Suppressor macrophage (primary cell): ENCODE measurements at places on chromosomes 12 and 14.

DNA sequence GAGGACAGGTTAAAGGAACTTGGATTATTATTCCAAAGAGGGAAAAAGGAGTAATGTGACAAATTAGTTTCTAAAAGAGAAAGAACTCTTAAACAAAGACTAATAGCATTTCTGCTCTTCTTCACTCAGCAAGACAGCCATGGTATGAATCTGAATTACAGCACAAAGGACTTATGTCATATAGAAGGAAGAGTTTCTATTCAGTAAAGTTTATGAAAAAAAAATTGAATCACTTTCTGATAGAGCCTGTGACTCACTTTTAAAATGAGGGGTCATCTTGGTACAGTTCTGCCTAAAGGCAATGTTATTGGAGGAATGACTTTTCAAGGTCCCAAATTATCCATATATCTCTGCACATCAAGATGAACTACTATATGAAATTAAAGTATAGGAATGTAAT lies 101.7 kb downstream of the DUSP6 start:
- no peak for DNase-seq

- no peak for DNase-seq
Observed at GRCh38 chr12:131912518-131913274, 16.4 kb upstream of the PUS1 start.

DNA sequence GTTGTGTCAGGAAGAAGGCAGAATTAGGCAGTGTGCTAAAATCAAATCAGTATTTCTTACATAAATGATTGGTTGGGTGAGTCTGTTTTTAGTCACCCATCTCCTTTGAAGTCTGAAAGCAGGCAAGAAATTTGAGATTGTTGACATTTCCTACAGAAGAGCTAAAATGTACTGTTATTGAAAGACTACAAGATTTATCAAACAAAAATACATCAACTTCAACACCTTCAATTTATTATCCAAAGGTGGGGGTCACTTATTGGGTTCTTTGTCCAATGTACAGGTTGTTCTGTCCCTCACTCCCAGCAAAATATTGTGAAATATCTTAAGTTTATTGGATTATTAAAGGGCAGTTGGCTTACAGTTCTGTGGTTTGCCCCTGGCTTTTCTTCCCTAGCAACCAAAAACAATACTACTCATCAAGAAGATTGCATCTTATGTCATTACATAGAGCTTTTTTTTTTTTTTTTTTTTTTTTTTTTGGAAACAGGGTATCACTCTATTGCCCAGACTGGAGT lies 20.6 kb upstream of the PKP2 start:
- DNase-seq = no peak

- DNase-seq = no peak
Observed at GRCh38 chr14:68888883-68889282, 90.2 kb downstream of the ACTN1 start.

- DNase-seq = peak; percentile 98
Observed at GRCh38 chr12:98644712-98645571, at the start of the genes APAF1 and IKBIP. Gene APAF1 (plus strand): TSS chr12:98645290. CDS start chr12:98648360, 3,070 bp downstream. Gene IKBIP (minus strand): TSS chr12:98644788. CDS start chr12:98644701, 87 bp downstream.

GRCh38 chr14:23555533-23555881 lies 564 bp upstream of the THTPA start:
- no peak for DNase-seq

DNA sequence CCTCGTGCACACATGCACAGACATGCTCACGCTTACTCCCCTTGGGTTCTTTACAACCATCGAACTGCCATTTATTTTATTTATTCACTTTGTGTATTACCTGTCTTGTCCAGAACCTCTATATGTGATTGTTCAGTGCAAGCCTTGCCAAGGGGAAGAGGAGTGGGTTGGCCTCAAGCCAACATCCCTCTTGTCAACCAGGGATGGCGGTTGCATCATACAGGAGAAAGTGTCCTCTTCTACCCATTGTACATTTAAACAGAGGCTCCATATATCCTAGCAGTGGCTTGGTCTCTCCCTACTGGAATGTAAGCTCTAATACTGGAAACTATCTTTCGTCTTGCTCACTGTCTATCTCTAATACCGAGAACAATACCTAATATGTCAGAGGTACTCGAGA lies 108.4 kb downstream of the C12orf42 start:
- no peak for DNase-seq

DNA sequence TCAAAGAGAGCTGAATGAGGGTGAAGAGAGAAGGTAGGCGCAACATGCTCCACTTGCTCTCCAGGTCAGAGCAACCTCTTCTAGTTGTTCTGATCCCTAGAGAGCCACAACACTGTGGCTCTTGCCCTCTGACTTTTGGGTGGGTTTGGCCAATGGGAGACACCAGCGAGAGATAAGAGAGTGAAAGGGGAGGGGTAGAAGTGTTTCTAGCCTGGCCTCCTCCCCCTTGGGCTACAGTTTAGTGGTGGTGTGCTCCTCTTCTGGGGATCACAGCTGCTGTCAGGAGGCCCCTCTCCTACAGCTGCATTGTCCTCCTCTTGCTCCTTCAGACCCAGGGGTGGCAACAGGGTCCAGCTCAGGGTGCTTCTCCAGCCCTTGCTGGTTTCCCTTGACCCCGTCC lies 454.8 kb downstream of the FUT8 start:
- no peak for DNase-seq

DNA sequence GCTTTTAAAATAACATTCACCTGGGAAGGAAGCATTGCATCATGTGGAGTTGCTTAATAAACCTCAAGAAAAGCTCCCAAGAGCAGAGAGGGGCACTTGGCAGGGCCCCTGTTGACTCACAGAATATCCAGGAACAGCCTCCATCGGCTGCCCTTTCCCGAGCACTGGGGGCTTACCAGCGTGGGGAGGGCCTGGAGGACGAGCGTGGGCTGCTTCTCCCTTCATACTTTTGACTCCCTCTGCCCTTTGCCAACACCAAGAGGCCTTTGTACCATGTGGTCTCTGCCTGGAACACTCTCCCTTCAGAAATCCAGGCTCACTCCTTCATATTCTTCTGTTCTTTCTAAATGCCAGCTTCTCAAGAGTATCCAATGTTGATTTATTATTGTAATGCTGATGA lies 492.1 kb upstream of the TMEM132C start:
- no peak for DNase-seq

GRCh38 chr12:64522807-64523206 lies 70.9 kb downstream of the TBK1 start:
- no peak for DNase-seq

- peak; percentile 91 for DNase-seq
Observed at GRCh38 chr12:76152181-76152807, 67.8 kb upstream of the NAP1L1 start.

DNA sequence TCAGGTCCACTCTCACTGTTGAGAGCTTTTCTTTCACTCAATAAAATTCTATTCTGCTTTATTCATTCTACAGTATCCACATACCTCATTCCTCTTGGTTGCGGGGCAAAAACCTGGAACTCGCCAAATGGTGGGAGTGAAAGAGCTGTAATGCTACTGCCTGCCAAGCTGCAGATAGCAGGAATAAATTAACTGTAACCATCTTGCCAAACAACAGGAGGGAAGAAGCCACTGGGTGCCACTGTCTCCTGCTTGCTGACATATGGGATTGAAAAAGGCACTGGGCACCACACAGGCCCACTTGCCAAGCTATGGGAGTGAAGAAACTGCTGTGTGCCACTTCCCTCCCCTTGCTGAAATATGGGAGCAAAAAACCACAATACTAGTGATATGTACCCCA lies 111.9 kb upstream of the CNTN1 start:
- DNase-seq = no peak

GRCh38 chr12:57611108-57611826 lies at the start of gene ARHGEF25:
Gene ARHGEF25 (plus strand): TSS chr12:57611435. CDS start chr12:57611895, 460 bp downstream.
- no peak for DNase-seq

- DNase-seq = no peak
Observed at GRCh38 chr12:30361145-30361544, 334.5 kb downstream of the IPO8 start.

DNA sequence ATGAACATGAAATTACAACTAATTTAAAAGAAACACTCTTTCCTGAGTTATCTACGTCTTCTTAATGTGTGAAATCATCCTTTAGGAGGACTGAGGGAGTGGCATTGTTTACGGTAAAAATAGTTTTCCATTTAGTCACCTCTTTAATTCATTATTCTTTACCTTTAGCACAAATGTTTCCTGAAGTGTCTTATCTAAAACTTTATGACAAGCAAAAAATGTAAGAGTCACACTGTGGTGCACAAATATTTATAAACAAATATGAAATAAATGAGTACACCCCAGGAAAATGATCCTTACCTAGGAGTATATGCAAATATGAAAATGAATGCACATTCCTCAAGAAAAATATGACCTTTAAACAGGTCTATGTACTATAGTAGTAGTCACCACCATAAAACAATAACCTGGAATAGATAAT lies 104.6 kb downstream of the PTPRR start:
- DNase-seq = no peak

GRCh38 chr12:123986374-123986965 lies 13.5 kb downstream of the ZNF664 start:
- DNase-seq = no peak

GRCh38 chr12:39902821-39903220 lies 203.1 kb downstream of the SLC2A13 start:
- DNase-seq = no peak

GRCh38 chr12:2250797-2251196 lies 198.0 kb downstream of the CACNA1C start:
- DNase-seq = no peak

DNA sequence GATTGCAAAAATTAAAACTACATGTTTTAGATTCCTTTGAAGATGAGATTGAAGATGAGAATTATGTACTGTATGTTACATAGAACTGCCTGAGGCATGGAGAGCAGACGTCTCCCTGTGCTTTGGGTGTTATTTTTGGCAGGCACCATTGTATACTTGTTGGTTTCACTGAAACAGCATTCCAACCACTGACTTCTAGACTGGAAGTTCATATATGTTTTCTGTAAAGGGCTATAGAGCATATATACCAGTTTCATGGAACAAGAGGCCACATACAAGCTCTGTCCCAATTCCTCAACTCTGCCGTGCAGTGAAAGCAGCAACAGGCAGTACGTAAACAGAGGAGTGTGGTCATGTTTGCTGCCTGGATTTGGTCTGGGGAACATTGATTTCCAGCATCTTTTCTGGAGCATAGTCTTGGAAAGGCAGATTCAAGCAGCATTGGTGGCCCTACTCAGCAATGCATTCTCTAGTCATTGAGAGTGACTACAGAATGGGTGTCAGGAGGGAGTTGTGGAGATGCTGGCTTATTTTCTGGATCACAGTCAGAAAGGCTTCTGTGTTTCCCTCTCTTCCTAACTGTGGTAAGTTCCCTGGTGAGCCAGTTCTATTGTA lies 57.6 kb upstream of the CNTN1 start:
- no peak for DNase-seq

- no peak for DNase-seq
Observed at GRCh38 chr12:65948320-65949008, 124.2 kb downstream of the HMGA2 start.

DNA sequence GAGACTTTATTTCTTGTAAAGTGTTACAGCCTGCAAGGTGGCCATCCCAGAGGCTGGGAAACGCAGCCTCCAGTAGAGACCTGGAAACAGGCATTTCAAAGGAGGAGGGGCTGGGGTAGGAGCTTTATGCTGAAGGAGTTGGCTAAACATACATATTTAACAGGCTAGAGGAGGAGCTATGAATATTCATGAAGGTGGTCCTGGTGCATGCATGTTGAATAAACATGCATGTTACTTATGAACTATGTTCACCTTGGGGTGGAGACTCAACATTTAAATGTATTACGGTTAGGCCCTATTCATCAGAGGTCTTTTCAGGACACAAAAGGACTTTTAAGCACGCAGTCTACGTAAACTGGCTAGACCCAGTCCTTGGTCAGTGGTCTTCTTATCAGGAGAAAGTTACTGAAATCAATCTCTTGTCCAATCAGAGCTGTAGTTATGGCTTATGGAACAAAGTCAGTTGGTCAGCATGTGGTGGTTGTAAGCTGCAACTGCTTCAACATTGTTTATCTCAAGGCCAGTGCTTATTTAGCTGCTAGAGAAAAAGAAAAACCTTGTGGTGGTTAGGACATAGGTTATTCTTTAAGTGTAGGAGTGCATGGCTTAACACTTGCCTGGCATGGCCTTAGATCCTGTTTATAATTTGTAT lies 11.4 kb upstream of the ARF6 start:
- no peak for DNase-seq

DNA sequence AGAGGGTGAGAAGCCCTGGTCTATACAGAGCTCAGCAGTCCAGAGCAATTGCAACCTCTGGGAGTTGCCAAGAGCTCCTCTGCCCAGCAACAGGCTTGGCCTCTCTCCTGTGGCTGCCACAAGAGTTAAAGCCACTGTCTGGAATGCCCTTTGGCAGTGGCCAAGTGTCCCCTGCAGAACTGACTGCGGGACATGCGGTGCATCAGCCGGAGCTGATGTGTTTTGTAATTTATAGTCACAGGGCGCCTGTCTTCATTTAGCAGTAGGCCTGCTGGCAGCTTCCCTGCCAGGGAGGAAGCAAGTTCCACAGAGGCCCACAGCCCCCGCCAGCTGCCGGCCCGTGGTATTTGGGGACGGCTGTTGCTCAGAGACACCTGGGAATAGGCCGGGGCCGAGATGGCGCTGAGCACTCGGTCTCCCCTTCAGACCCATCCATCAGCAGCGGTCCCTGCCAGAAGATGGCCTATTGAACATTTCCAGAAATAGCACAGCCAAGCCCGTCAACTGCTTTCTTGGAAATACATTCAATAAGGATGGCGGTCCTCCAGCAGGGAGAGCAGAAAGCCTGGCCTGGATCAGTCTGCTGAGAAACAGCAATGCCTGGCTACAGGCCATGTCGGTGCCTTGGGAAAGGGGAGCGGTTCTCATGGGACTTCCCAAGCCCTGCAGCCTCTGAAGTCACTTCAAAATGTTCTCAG lies 217.4 kb downstream of the CRADD start:
- peak; percentile 69 for DNase-seq

- DNase-seq = no peak
Observed at GRCh38 chr12:94753036-94753679, 102.8 kb upstream of the TMCC3 start.

GRCh38 chr14:54127526-54127925 lies 170.9 kb upstream of the BMP4 start:
- DNase-seq = no peak

DNA sequence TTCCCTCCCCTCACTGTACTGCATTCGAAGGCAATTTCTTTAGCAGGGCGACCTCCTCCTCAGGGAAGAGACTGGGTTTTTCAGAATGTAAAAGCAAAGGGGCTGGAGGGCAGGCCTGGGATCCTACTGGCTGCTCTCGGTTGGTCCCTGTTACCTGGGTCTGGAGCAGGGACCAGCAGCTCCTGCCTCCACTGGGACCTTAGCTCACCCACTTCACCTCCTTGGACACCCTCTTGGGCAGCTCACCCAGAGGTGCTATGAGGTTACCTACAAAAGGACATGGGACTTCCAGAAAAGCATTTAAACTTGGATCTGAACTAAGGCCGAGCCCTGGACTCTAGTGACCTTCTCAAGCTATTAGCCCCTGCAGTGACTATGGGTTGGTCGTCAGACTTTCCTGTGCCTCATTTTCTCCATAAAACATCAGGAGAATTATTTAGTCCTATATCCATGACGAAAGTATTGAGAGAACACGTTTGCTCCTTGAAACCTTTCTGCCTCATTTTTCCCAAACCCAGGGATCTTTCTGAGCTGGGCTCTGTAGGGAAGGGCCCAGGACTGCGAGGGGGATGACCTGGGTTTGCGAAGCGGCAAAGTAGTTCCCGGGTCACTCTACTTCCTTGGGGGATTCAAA lies 65.0 kb downstream of the FBXL14 start:
- DNase-seq = no peak
